ENCODE measurements at places on chromosomes 13 and 19.

- DNase-seq: no peak
Observed at GRCh38 chr13:110230661-110231347, 76.2 kb downstream of the COL4A1 start.

DNA sequence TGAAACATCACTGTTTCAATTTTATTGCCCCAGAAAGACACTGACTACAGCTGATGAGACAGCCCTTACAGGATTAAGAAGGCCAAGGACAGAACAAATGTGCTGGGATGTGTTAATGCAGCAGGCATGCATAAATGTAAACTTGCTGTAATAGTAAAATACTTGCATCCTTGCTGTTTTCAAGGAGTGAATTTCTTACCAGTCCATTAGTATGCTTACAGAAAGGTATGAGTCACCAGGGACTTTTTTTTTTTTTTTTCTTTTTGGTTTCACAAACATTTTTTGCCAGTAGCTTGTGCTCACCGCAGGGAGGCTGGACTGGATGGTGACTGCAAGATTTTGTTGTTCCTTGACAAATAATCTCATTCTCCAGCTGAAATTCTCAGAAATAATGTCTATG, 55.1 kb downstream of the GPR180 start:
- peak; percentile 53 for DNase-seq

GRCh38 chr19:4172861-4173473, 9.4 kb downstream of the SIRT6 start:
- peak; percentile 50 for DNase-seq

- no peak for DNase-seq
Observed at GRCh38 chr19:48617146-48617937, 1.6 kb downstream of the RPL18 start.

GRCh38 chr13:35566340-35566739, 89.9 kb upstream of the MAB21L1 start:
- DNase-seq: no peak

GRCh38 chr13:33728271-33729037, 89.5 kb upstream of the RFC3 start:
- no peak for DNase-seq

Measured in hepatic stellate cell (primary cell).